ENCODE measurements at places on chromosomes 2 and 18. TPM values are rescaled to one million over a fixed set of nuclear protein-coding genes. Genes with fewer than 3 reads are reported as not detected.
A peak's percentile ranks its signal among the peaks of the same experiment; 100 is the strongest.

GRCh38 chr2:65357095-65357958 is 75.1 kb downstream of the SPRED2 start:
- DNase-seq: no peak

DNA sequence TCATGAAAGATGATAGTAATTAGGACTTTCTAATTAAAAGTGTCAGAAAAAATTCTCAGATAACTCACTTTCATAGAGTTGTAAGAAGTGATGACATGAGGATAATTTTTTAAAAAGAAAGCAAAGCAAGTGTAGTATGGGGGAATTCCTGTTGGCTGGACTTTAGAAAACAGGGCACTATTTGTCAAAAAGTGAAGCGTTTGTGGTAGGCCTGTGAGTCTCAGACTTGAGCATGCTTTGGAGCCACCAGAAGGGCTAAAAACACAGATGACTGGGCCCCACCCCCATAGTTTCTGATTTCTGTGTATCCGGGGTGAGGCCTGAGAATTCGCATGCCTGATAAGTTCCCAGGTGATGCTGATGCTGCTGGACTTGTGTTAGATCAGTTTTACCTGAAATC is 222.6 kb upstream of the LRRTM1 start:
- DNase-seq: no peak

GRCh38 chr2:9260464-9260918 is 53.9 kb downstream of the ASAP2 start:
- no peak for DNase-seq

DNA sequence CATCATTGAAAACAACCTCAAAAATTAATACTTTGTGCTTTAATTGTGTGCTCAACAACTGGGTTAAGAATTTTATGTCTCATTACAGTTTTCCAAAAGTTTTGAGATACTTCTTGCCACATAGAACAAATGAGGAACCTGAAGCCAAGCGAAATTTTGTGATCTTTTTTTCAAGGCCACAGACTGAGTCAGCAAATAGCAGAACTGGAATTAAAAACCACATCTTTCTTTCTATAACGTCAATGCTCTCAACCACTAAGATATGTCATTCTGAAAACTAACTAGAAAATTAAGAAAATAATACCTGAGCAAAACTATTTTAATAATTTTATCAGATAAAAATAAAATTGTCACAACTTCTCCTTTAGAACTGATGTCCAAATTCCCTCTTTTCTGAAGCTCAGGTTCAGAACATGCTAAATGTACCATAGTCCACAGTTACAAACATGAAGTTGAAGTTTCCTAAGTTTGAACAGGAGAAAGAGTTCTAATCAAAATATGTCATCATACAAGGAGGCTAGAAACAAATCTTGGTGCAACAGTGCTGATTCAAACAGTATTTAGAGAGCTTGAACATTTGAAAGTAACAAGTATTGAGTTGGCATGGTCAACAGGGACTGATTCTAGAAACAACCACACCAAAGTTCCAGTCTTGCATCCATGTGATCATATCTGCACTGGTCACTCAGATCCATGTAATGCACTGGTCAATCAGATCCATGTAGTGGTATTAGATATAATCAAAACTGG is 27.6 kb upstream of the CALCRL start:
- DNase-seq: no peak

DNA sequence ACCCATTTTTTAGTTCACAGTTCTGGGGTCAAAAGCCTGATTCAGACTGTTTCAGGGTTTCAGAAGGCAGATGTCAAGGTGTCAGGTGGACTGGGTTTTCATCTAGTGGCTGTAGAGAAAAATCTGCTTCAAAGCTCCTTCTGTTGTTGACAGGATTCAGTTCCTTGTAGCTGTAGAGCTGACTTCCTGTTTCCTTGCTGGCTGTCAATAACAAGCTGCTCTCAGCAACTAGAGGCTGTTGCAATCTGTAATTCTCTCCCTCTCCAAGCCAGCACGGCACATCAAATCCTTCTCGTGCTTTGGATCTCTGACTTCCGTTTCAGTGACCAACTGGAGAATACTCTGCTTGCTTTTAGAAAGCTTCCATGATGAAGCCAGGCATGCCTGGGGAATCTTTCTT is 179.4 kb downstream of the DOK6 start:
- DNase-seq: peak; percentile 4

The DQX1 gene
- polyA plus RNA-seq: 0.78 TPM

The ACMSD gene
- polyA plus RNA-seq: not detected

The IGFBP2 gene
- polyA plus RNA-seq: 111 TPM

DNA sequence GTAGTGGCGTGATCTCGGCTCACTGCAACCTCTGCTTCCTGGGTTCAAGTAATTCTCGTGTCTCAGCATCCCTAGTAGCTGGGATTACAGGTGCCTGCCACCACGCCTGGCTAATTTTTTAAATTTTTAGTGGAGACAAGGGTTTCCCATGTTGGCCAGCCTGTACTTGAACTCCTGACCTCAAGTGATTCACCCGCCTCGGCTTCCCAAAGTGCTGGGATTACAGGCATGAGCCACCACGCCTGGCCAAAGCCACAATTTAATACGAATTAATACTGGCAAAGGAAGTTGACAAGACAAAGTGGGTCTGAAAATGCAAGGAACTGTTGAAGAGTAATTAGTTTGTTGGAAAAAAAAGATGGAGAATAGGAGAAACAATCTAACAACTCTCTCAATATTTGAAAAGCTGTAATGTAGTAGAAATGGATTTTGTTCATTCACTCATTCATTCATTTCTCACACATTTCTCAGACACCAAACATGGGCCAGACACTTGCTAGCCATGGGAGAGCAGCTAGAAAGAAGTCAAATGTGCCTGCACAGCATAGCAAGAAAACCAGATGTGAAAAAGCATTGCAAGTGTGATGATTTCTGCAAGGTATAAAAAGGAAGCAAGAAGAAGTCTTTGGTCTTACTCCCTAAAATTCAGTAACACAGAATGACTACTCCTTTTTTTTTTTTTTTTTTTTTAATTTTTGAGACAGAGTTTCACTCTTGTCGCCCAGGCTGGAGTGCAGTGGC is 39.4 kb upstream of the ATL2 start:
- no peak for DNase-seq

DNA sequence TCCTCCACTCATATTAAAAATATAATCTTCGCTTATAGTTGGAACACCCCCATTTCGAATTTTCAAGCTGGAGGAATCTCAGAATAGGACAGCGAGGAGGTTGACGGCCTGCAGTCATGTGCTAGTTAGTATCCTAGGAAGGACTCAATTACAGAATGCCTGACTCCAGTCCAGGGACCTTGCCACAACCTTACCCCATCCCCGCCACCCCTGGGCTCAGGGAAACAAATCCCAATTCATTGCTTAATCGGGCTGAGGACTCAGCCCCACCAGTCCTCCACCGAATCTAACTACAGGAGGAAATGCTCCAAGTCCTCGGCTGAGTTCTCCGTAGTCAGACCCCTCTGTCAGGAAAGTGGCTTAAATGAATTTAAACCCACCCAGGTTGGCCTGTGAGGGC is 31.7 kb upstream of the ZBTB7C start:
- DNase-seq: no peak

GRCh38 chr2:31739161-31739560 is 158.4 kb upstream of the SRD5A2 start:
- no peak for DNase-seq

DNA sequence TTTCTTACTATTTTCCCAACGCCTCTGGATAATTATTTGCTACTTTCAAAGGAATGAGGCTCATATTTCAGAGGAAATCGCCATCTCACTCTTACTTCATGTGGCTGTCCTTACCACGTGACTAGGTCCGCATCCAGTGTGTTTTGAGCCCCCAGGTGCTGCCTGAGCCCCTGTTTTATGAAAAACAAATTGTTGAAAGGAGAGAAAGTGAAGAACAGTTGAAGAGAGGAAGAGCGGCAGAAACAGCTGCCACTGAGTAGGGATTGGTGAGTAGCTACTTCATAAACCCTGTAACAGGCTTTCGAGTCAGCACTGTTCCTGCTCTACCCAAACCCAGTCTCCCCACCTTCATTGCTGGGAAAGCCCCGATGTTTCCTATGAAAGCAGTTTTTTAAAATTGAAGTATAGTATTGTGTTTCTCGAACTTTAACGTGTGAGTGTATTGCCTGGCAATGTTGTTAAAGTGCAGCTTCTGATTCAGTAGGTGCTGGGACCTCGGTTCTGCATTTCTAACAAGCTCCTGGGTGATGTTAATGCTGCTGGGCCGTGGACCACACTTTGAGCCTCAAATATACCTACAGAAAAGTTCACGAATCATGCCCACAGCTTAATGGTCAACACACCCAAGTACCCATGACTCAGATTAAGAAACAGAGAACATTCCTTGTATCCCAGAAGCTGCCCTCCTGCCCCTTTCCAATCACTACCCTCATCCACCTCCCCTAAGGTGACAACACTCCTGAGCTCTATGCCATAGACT is 39.7 kb downstream of the TMEM177 start:
- DNase-seq: peak; percentile 41

GRCh38 chr2:129396980-129397599 is 582.4 kb upstream of the RAB6C start:
- peak; percentile 22 for DNase-seq

- no peak for DNase-seq
These were observed 574.3 kb upstream of the POU3F3 start for GRCh38 chr2:104279646-104280045.

DNA sequence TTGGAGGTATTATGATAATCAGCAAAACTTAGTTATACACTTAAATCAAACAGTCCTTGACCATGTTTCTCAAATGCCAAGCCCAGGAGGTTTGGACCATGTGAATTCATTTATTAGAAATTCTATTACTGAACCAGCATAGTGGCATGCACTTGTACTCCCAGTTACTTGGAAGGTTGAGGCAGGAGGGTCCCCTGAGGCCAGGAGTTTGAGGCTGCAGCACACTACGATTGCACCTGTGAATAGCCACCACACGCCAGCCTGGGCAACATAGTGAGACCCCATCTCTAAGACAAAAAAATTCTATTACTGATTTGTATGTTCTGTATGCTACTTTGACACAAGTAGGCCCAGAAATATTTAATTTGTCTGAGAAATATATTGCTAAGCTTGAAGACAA is 43.6 kb upstream of the FZD7 start:
- DNase-seq: no peak

The PLGLB2 gene
- 5.6 TPM for polyA plus RNA-seq

DNA sequence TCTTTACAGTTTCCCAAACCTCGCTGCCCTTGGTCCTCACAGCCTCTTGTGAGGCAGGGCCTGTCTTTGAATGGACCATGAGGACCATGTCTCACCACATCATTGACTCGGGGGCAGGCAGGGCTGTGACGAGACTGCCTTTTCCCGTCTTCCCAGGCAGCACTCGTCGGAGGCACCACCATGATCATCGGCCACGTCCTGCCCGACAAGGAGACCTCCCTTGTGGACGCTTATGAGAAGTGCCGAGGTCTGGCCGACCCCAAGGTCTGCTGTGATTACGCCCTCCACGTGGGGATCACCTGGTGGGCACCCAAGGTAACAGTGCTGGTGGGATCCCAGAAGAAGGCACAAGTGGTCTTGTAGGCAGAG is 45.7 kb upstream of the MAPRE3 start:
- no peak for DNase-seq

The RASGRP3 gene
- polyA plus RNA-seq: 8.2 TPM

DNA sequence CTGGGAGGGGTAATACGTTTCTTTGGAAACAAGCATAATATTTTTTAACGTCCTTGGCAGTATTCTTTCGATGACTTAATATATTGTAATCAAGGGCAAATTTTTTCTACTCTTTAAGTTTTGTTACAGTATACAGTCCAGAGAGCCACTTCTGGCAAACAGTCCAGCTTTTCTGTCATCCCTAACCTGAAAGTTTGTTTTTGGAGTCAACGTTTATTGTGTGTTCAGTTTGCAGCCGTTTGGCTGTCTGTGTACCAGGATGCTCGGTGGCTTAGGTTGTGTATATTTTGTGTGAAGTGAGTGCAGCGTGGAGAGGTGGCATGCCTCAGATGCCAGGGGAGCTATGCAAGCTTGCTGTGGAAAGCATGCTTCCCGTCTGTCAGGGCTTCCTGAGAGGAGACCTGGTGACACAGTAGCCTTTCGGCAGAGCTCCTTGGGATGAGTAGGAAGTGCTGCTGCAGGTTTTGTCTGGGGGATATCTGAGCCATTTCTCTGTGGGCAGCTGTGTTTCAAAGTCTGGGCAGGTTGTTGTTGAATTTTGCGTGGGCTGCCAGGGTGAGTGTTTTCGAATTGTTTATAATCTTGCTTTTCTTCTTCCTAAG is 14.7 kb downstream of the MAP3K20 start:
- DNase-seq: no peak

DNA sequence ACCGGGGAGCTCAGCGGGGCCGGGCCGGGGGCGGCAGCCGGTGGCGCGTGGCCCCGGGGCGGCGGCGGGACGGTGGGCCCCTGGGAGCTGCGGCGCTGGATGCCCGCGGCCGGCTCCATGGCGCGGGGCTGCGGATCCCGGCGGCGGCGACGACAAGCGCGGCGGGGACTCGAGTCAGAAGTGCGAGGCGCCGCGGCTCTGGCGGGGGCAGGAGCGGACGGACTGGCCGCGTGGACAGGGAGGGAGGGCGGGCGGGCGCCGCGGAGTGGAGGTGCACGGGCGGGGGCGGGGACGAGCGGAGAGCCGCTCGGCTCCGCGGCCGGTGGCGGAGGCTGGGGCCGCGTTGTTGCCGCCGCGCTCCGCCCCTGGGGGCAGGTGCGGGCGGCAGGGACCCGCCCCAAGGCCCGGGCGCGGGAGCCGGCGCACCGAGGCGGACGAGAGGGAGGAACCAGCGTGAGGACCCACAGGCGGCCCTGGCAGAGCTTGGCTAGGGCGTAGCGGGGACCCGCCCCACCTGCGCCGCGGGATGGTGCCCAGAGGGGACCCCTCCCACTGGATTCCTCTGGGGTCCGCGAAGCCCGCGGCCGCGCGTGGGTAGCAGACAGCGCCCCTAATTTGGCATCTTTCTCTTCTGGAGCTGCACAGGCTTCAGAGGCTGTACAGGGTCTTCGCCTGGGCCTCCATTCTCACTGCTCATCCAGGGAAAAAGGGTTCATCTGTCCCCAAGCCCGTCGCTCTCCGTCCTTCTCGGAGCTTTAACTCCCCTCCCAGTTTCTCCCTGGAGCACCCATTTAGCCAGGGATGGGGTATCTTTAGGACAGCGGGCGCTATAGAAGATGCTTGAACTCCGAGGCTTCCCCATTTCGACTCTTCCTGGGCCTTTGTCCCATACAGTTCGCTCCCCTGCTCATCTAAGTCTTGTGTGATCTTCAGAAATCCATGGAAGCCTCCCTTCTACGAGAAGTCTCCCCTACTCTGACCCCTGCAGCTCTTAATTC is at the start of gene TMEM163:
TMEM163 (minus strand) TSS at position 184 of the 998 bp plus-strand sequence.
- DNase-seq: no peak

- DNase-seq: no peak
These were observed 145.7 kb upstream of the KLF7 start for GRCh38 chr2:207311316-207312005.

GRCh38 chr2:120445449-120446143 is 99.7 kb downstream of the INHBB start:
- no peak for DNase-seq

GRCh38 chr2:152238016-152238415 is 62.5 kb upstream of the STAM2 start:
- no peak for DNase-seq

The GALNT3 gene
- 18.9 TPM for polyA plus RNA-seq

- peak; percentile 57 for DNase-seq
These were observed 47.6 kb downstream of the PDCL3 start for GRCh38 chr2:100610381-100610831.
